NCI-H446 (cell line): ENCODE measurements at places on chromosomes 11 and 22.

GRCh38 chr11:43901551-43901950, 20.9 kb downstream of the ALKBH3 start:
- no peak for DNase-seq

DNA sequence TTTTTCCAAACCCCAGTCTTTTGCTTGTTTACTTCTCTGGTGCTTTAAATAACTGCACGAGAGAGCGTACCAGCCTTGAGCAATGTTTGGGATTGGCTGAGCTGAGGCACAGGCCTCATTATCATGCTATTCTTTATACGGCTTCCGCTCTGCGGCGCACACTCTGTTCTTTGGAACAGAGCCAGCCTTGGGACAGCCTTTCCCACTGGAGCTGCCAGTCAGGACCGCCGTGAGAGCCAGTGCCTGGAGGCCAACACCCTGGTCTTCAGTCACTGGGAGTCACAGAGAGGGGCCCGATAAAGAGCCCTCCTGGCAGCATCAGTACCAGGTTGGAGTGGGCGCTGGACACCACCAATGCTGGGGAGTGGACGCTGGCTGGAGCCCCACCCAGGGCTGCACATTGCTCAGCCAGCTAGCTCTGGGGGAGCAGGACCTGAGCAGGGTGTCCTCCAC, 125.6 kb downstream of the BCR start:
- no peak for DNase-seq

DNA sequence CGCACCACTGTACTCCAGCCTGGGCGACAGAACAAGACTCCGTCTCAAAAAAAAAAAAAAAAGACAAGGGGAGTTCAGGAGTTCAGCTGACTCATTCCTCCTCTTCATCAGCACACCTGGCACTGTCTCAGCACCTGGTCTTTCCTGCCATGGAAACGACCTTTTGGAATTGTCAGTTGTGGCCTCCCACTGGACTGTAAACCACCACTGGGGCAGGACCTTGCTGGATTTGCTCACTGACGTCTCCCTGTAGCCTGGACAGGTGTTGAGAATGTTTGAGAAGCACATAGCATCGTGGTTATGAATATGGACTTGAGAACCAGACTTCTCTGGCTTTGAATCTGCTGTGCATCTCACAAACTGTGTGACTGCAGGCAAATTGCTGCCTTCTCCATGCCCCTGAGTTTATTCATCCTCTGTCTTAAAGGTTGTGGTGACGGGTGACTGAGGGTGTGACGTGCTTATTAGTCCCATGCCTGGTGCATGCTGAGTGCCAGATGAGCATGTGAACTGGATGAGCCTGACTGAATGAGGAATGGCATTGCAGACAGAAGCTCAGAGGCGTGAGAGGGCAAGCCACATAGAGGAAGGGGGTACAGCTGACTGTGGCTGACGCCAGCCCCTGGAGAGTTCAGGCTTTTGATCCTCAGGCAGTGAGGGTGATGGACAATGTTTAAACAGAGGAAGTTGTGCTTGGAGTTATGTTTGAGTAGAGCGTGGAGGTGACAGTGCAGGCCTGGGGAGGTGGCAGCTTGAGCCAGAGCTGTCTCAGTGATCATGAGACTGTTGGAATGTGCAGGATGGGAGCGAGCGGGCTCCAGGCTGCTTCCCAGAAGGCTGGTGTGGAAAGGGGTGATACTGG, 12.7 kb downstream of the TOM1 start:
- DNase-seq = no peak

- DNase-seq = no peak
Observed at GRCh38 chr22:41608386-41608785, 12.5 kb downstream of the DESI1 start.

DNA sequence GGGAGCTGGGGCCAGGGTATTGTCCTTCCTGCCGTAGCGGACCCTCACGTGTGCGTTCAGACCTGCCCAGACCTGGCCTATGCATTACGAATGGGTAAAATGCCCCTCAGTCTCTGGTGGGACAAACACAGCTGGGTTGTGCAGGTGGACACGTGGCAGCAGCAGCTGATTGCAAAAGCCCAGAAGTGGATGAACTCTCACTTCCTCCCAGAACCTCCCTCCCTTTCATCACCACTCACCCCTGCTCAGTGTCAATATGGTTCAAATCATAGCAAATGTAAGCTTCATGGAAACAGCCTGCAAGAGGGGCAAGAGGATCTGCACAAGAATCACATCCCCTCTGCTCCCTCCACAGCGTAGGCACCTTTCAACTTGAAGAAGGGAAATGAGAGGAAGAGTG, 352.1 kb downstream of the OPCML start:
- no peak for DNase-seq

- DNase-seq = peak; percentile 61
Observed at GRCh38 chr22:24525416-24526037, 29.4 kb downstream of the GUCD1 start.

DNA sequence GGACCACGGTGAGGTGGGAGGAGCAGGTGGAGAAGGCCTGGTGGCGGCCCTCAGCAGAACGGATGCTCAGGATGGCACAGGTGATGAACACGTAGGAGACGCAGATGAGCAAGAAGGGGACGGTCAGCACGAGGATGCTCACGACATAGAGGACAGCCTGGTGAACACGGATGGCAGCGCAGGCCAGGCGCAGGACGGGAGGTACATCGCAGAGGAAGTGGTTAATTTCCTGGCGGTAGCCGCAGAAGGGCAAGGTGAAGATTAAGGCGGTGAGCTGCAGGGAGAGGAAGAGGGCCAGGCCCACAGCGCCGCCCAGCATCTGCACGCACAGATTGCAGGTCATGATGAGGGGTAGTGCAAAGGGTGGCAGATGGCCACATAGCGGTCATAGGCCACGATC, 24.0 kb upstream of the OR10W1 start:
- no peak for DNase-seq

- no peak for DNase-seq
Observed at GRCh38 chr11:71548716-71549151, 514 bp downstream of the KRTAP5-9 start.

DNA sequence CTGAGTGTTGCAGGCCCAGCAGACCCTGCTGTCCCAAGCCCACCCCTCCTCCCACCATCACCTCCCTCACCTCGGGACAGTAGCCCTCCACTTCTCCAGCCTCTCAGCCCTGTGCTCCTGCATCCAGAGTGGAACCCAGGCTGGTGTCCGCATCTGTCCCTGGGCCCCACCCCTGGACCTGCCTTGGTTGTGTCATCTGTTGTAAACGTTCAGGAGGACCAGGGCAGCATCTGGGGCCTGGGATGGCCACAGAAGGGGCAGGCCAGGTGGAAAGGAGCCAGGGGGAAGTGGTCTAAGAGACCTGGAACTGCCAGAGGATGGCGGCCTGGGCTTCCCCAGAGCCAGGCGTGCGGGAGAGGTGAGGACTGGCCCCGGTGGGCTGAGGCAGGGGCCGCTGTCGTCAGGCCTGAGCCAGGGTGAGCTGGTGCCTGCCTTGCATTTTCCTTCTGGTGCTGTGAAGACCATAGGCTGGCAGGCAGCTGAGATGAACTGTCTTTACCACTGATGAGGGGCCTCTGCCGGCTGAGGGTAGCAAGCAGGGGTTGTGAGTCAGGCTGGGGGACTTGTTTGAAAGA, 26.1 kb upstream of the MGAT3 start:
- DNase-seq = no peak

- DNase-seq = no peak
Observed at GRCh38 chr11:59448484-59448883, 8.3 kb upstream of the OR4D6 start.

- DNase-seq = no peak
Observed at GRCh38 chr11:67054836-67055523, 1.7 kb upstream of the RHOD start.

- no peak for DNase-seq
Observed at GRCh38 chr11:20089367-20089766, 70.9 kb downstream of the DBX1 start.

- no peak for DNase-seq
Observed at GRCh38 chr11:122984186-122985011, 2.8 kb upstream of the BSX start.

GRCh38 chr22:37747715-37748100, 50.9 kb downstream of the TRIOBP start:
- no peak for DNase-seq

GRCh38 chr22:42930810-42931420, 73.8 kb upstream of the ARFGAP3 start:
- DNase-seq = no peak

- no peak for DNase-seq
Observed at GRCh38 chr11:116851626-116852025, 14.2 kb upstream of the APOA1 start.

DNA sequence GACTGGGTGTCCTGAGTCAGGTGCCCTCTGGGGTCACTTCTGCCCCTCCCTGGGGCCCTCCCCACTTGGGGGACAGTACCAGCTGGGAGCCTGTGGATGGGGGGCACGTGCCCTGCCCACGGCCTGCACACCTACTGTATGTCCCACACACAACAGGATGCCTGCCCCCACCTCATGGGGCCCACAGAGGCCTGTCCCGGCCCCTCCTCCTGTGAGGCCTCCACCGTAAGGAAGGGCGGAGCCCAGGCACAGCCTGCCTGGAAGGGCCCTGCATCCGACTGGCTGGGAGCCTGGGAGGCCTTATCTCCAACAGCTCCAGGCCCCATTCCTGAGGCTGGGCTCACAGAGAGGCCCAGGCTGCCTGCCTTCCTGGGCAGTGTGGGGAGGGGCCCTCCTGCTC, 47.8 kb downstream of the BRSK2 start:
- DNase-seq = no peak

GRCh38 chr11:102476812-102477211, 24.2 kb upstream of the TMEM123 start:
- DNase-seq = no peak

DNA sequence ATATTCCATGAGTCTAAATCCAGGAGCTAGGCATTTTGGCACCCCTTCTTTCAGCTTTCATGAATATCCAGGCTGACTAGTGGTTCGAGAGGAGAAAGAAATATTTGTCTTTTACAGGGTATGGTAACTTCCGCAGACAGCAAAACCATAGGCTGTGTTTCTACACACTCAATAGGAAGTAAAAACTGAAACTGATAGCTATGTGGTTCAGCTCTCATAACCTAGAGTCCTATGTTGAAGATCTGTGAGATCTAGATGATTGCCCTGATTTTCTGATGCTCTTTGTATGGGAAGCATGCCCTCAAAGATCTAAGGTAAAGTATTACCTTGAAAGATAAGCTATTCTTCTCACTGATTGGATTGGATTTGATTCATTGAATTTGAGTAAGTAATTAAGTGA, 118.3 kb downstream of the CD44 start:
- DNase-seq = no peak

DNA sequence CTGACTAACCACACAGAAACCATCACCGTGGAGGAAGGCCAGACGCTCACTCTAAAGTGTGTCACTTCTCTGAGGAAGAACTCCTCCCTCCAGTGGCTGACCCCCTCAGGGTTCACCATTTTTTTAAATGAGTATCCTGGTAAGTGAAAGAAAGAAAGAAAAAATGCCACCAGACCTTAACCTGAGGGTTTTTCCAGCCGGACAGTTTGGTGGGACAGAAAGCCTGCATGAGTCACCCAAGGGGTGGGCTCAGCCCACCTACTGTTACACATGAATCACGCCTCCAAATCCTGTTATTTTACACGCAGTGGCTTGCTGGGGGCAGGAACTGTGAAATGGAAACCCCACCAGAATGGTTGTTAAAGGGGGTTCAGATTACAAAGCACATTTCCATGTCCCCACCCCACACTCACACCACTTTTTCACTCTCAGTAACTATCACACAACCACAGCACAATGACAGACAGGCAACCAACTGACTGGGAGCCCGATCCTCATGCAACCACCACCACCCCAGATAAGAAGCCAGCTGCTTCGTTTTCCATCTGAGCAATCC, 11.9 kb downstream of the CRTAM start:
- no peak for DNase-seq

DNA sequence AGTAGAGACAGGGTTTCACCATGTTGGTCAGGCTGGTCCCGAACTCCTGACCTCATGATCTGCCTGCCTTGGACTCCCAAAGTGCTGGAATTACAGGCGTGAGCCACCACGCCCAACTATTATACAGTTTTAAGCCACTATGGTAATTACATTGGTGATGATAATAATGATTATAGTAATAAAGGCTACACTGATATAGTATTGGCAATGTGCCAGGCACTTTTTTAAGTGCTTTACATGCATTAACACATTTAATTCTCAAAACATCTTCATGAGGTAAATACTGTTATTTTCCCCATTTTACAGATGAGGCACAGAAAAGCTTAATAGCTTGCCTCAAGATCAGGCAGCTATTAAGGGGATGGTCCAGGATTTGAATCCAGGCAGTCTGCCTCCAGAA, 222.5 kb downstream of the SOX6 start:
- no peak for DNase-seq

GRCh38 chr11:3052109-3052479, 5.1 kb downstream of the CARS1 start:
- DNase-seq = no peak
